ENCODE measurements at places on chromosomes 13 and 19.
A peak's percentile ranks its signal among the peaks of the same experiment; 100 is the strongest.

GRCh38 chr13:49806126-49806536, 13.6 kb upstream of the KPNA3 start:
- DNase-seq = no peak

- DNase-seq = no peak
Observed at GRCh38 chr13:74115133-74115532, 19.1 kb downstream of the KLF12 start.

DNA sequence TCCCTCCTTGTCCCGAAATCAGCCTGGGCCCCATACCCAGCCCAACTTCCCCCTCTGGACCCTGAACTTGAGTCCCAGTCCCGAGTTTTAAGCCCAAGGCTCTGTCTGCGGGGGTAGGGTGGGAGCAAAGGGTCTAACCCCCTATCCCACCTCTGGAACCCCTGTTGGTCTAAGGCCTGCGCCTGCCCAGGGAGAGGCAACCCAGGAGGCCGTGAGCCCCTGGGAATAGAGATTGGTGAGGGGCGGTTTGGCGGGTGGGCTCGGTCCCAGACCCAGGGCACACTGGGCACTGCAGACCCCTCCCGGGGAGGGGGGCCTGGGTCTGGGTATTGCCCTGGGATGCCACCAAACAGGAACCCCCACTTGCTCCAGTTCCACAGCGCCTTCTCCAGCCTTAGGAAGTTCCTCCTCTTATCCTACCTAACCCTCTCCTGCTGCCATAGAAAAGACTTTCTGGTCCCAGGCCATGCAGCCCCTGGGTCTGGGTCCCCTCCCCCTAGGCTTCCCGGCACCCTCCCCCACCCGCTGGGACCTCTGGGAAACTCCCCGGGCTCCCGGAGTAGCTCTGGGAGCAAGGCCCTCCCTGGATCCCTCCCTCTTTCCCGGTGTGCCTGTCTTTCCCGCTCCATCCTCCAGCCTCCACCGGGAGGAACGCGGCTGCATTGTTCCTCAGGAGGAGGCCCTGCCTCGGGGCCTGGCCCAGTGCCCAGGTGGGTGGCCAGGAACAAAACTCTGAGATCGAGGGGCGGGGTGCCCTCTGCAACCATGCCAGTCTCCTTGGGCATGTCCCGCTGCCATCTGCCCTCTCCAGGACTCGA, 33.6 kb upstream of the NANOS3 start:
- no peak for DNase-seq

- DNase-seq = peak; percentile 61
Observed at GRCh38 chr19:54209811-54210494, 9.3 kb downstream of the RPS9 start.

DNA sequence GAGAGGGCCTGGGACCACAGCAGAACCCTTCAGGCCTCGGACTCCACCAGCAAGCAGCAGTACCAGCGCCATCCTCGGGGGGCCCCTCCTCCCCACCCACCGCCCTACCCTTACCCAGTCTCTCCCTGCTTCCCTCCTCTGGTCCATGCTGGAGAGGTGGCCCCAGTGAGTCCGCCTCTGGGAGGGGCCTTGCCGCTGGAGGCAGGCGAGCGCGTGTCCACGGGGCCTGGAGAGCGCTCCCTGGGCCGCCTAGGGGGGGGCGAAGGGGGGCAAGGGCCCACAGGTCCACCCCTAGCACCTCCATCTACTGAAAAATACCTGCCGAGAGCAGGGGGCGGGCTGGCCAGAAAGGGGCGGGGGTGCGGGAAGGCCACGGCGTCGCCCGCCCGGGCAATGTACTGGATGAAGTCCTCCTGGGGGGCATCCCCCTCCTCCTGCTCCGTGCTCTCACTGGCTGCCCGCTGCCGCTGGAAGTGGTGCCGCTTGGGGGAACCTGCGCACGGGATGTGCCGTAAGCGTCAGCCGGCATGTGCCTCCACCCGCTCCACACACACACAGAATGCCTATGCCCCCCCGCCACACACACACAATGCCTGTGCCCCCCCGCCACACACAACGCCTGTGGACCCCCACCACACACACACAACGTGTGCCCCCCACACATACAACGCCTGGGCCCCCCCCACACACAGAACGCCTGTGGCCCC, 6.9 kb downstream of the CBARP start:
- DNase-seq = no peak

DNA sequence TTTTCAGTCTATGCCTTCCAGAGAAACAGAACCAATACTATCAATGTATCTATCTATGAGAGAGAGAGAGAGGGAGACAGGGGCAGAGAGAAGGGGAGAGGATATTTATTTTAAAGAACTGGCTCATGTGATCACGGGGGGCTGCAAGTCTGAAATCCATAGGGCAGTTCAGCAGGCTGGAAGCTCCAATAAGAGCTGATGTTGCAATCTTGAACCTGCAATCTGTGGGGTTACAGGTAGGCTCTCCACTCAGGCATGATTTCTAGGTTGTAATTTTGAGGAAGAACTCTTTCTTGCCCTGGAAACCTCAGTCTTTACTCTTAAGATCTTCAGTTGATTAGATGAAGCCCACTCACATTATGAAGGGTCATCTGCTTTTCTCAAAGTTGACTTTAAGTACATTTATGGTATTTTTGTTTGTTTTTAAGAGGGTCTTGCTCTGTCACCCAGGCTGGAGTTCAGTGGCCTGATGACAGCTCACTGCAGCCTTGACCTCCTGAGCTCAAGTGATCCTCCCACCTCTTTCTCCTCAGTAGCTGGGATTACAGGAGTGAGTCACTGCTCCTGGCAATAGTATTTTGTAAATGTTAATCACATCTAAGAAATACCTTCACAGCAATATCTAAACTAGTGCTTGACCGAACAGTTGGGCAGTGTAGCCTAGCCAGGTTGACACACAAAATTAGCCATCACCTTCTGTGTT, 376.4 kb downstream of the FGF9 start:
- no peak for DNase-seq

DNA sequence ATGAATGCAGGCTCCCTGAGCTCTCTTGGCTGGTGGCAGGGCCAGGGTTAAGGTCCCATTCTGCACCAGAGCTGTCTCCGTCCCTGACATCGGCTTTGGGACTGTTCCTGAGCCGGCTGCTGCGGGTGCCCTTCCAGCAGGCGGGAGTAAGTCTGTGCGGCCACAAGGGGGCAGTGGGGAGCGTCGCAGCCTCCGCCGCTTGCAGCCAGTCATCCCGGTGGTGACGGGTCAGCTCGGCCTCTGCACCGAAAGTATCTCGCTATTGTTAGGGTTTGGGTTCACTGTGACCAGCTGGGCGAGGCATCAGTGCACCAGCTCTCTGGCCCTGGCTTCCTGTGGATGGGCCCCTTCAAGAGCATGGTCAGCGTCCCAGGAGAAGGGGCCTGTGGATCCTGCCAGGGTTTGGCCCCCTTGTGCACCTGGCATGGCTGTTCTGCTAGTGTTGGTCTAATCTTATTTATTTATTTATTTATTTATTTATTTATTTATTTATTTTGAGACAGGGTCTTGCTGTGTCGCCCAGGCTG, 15.1 kb downstream of the NDUFB7 start:
- DNase-seq = peak; percentile 86

DNA sequence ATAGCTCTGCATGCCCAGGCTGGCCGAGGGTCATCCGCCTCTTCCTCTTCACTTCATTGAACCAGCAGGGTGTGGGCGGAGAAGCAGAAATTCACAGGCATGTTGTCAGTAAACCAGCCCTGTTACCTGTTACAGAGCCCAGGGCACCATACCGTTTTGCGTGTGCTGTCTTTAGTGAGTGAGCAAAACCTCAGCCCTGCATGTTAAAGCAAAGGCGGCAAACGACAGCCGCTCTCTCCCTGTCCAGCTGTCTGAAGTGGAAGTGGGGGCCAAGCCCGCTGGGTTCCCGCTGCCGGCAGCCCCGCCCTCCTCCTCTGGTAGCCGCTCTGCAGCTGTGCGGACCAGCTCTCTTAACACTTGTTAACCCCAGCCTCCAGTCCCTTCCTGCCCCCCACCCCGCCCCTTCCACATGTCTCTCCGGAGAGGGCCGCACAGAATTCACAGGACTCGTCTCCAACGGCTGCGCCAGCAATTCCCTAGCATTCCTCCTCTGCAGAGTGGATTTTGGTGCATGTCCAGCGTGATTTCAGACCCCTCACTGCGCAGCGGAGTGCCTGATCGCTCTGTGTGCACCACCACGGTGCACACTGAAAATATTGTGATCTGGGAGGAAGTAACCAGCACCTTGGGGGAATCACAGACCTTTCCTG, 12.7 kb downstream of the KLHL26 start:
- no peak for DNase-seq

GRCh38 chr19:18233224-18233825, 7.1 kb upstream of the PDE4C start:
- DNase-seq = peak; percentile 80

- no peak for DNase-seq
Observed at GRCh38 chr19:11106477-11106876, 17.2 kb downstream of the LDLR start.

DNA sequence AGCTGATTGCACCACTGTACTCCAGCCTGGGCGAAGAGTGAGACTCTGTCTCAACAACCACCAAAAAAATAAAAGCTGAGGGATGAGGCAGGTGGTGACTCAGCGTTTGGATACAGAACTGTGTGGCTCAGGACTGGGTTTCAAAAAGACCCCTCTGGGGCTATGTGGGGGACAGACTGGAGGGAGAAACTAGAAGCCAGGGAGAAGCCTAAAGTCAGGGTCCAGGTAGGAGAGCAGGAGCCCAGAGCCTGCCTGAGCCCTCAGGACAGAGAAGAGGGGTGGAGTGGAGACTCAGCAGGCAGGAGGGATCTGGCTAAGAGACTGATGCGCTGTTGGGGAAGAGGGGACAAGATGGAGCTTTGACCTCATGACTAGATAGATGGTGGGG, 1.8 kb upstream of the CD37 start:
- no peak for DNase-seq

DNA sequence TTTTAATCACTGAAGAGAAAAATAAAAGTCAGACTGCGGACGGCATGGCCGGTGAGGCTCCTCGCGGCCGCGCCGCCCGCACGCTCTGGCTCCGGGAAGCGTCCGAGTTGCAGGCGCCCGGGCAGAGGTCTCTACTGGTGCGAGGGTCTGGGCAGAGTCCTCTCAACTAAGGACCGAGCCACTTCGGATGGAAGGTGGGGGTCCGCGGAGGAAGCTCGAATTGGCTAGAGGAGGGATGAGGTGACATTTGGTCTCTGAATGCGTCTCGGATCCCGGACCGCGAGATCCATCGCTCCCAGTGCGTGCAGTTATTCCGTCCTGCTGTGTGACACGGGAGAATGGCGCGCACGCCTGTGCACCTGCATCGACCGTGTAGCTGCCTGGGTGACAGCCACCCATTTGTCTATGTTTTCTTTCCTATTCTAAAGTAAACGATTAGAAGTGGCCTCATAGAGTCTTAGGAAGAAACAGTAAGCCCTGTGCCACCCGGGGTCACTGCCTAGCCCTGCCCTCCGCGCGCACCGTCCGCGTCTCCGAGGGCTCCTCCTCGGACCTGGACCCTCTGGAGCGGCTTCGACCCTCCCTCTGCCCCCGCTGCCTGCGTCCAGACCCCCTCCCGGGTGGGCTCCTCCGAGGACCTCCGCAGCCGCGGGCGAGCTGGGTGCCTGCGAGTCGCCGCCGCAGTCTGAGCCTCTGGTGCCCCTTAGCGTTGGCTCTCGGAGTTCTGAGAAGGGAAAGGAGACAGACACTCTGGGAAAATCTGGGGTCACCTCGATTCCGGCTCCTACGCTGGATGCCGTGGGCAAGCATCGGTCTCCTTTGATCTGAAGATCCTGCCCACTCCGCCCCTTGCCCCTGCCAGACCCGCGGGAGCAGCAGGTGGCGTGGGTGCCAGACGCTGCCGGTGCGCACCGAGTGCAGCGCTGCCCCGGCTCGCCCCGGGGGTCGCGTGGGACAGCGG, 347.4 kb downstream of the LIG4 start:
- peak; percentile 15 for DNase-seq

- DNase-seq = no peak
Observed at GRCh38 chr13:48641404-48641803, 12.3 kb upstream of the CYSLTR2 start.

GRCh38 chr13:32031025-32031814, at the start of gene FRY:
FRY (plus strand) TSS chr13:32031774; CDS start chr13:32031796, 22 bp downstream.
- DNase-seq = peak; percentile 46

GRCh38 chr19:37470216-37470615, 1.1 kb downstream of the ZNF570 start:
- no peak for DNase-seq

DNA sequence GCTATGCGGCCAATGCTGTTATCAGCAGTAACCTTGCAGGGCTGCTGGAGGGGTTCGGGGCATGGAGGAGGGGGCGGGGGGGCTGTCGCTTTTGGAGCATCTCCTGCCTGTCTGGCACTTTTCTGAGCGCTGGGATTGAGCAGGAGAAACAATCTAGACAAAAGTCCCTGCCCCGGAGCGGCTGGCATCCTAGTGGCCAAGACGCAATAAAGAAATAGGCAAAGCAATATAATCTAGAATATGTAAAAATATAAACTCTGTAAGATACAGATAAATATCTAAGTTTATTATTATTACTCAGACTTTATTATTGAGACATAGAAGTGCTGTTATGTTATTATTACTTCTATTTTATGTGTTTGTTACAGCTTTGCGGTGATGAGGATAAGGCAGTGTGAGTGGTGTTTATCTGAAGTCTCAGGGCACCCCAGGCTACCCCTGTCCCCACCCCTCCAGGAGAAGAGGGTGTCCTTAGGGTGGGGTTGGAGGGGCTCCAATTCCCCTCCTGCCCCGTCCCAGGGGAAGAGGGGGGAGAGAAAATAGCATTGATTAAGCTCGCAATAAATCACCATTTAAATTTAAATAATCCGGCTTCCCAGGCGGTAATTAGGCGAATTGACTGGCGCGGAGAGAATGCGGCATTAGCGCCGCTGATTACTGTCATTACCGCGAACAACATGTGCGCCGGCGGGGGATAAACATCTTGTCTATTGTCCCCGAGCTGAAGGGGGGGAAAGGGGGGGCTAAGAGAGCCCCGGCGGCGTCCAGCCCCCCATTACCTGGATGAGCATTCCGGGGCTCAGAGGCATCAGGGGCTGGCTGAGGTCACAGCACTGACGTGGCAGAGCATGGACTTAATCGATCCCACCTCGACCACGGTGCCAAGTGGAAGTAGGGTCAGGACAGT, 3.2 kb downstream of the NPAS1 start:
- DNase-seq = no peak

DNA sequence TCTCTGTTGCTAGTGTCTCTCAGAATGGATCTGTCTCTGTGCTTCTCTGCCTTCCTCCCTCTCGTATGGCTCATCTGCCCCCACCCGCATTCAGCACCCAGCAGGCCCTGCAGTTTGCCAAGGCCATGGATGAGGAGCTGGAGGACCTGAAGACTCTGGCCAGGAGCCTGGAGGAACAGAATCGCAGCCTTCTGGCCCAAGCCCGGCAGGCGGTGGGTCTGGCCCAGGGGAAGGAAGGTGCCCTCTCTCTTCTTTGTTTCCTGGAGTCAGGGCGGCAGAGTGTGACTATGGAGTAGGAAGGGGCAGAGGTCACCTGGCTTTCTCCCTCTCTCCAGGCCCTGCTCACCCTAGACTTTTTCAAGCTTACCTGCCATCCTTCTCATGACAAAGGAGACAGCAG, 10.9 kb downstream of the KASH5 start:
- no peak for DNase-seq

Data from HEK293T (cell line).